ENCODE measurements at places on chromosomes 1 and 21.

- peak; percentile 68 for DNase-seq
Measured at GRCh38 chr1:234538062-234538731, 59.2 kb upstream of the TARBP1 start.

DNA sequence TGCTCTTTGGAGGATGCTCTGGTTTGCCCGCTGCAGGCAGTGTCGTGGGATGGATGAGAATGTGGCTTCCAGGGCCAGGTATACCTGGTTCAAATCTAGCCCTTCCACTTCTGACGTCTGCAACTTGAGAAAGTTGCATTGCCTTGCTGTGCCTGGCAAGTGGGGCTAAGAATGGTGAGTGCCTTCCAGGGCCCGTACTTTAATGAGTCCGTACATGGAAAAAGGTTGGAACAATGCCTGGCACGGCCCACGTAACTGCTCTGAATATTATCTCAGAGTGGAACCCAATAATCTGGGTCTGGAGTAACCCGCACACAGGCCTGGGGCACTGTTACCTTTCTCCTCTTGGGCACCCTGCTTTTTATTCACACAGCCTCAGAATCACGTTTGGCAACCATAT lies 146.7 kb upstream of the EDN2 start:
- no peak for DNase-seq

- no peak for DNase-seq
Measured at GRCh38 chr21:24428591-24429199, 1178.6 kb downstream of the MRPL39 start.

- DNase-seq: peak; percentile 4
Measured at GRCh38 chr21:23853796-23854379, 1753.4 kb downstream of the MRPL39 start.

DNA sequence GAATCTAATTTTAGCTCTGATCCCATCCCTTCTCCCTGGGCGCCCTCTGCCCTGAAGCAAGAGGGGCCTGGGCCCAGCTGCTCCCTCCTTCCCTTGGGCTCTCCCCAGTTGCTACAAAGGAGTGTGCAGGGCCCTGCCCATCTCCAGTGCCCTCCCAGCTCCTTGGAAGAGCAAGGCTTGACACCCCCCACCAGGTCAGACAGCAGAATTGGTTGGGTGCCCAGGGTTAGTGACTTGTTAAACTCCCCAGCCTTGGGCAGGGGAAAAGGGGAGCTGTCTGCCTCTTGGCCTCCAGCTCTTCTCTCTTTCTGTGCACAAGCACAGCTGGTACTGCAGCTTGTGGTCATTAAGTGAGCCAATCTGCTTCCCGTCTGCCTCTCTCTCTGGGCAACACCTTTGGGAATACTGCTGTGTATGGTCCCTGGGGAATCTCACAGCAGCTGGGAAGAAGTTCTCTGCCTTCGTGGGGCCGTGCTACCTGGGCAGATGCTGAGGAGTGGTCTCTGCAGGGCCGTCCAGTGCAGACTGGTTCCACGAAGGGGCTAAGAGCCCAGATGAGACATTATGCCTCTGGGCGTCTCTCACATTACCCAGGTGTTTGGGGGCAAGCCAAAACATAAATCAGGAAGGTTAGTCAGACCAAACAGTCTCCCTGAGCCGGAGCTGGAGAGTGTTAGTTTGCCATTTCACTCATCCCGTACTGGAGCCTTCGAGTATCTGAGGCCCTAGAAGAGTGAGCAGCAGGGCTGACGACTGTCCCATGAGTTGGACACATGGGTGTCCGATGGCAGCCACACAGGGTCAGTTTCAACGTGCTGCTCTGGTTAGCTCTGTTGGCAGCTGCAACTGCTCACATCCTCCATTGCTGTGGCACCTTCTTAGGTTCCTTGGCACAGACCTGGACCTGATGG lies 37.3 kb downstream of the TMEM53 start:
- no peak for DNase-seq
